Cerebellum (tissue), 4 donors: ENCODE measurements at places on chromosomes 3 and 15.
A peak's percentile ranks its signal among the peaks of the same experiment; 100 is the strongest.

DNA sequence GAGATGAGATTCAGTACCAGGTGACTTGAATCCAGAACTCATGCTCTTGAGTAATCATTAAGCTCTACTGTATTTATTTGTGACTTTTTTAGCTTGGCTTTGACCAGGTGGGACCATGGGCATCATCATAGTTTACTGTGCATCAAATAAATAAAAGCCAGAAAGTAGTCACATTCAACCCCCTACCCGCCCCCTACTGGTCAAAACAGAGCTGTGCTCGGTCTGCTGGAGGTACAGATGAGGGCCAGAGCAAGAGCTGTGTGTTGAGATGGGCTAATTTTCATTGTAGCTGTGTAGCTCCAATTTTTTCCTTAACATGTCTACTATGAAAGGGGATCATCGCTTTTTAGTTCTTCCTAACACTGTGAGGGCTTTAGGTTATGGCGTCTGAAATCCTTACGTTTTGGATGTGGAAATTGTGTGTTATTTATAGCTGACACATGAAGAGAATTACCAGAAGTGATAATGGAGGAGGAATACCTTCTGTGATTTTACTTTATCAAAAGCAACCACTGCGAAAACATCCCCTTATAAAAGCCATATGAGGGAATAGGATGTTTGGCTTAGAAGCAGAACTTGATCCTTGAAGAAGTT lies 375.1 kb downstream of the PTPRG start:
- DNase-seq: no peak

DNA sequence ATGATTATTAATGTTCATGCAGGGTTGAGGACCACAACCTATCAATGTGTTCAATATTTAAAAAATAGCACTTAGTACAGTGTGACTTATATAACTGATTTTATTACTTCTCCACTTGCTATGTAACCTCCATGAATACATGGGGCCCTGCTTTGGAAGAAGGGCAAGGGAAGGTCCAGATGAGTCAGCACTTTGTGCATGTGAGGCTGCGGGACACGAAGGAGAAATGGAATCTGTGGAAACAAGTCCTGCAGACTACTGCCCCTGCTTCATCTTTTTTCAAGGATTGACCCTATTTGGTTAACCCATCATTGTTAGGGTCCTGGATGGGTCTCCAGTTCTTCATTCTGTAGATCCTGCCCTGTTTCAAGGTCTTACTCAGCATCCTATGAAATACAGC lies 1.6 kb downstream of the NXPE3 start:
- DNase-seq: peak; percentile 23

DNA sequence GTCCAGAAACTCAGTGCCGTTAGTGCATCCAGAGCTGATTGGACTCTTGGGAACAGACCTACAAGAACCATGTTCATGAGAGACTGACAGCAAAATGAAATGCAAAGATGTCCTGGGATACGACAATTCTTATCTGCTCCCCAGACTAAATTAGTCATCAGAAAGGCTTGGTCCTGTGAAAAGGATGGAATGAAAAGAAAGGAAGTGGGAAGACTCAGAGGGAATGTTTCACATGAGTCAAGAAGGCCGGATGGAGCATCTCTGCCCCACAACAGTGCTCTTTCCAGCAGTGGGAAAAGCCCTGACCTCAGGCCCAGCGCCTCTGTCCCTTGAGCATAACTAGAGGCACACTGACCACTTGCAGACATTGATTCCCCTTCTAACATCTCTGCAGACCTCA lies 39.3 kb upstream of the UACA start:
- no peak for DNase-seq

- DNase-seq: peak; percentile 62
These were observed 29.0 kb downstream of the ABHD6 start for GRCh38 chr3:58266577-58266976.

- DNase-seq: no peak
These were observed 169.3 kb upstream of the LRRN1 start for GRCh38 chr3:3629911-3630310.

GRCh38 chr15:28080386-28080785 lies 18.7 kb downstream of the OCA2 start:
- DNase-seq: no peak

DNA sequence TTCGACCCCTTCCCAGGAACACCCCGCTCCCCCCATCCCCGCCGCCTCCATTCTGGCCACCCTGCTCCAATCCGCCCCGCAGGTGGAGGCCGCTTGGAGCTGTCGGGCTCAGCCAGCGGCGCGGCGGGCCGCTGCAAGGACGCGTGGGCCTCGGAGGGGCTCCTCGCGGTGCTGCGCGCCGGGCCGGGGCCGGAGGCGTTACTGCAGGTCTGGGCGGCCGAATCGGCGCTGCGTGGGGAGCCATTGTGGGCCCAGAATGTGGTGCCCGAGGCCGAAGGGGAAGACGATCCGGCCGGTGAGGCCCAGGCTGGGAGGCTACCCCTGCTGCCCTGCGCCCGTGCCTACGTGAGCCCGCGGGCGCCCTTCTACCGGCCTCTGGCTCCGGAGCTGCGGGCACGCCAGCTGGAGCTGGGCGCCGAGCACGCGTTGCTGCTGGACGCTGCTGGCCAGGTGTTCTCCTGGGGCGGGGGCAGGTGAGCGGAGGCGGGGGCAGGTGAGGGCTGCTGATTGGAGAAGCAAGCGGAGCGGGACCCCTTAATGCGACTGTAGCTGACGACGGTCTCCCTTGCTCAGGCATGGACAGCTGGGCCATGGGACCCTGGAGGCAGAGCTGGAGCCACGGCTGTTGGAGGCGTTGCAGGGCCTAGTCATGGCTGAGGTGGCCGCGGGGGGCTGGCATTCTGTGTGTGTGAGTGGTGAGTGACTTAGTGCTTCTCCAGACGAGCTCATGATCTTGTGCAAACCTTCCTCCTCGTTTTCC lies 2.5 kb downstream of the RCCD1 start:
- peak; percentile 39 for DNase-seq

DNA sequence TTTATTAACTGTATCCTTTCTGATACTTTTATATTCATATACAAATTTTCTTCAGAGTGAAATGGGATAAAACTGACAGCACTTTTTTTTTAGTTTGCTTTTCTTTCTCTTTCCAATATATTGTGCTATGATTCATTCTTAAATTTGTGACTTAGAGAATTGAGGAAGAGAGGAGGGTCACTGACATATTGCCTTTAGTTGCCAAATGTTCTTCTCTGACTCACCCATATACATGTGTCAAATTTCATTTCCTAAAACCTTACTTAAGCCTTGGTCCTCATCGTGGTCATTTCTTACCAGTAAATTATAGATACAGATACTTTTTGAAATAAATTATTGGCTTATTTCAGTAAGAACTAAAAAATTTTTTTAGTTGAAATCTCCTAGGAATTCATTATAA lies 53.9 kb downstream of the CLASP2 start:
- no peak for DNase-seq

GRCh38 chr3:14550651-14551611 lies 10.8 kb upstream of the GRIP2 start:
- peak; percentile 91 for DNase-seq

DNA sequence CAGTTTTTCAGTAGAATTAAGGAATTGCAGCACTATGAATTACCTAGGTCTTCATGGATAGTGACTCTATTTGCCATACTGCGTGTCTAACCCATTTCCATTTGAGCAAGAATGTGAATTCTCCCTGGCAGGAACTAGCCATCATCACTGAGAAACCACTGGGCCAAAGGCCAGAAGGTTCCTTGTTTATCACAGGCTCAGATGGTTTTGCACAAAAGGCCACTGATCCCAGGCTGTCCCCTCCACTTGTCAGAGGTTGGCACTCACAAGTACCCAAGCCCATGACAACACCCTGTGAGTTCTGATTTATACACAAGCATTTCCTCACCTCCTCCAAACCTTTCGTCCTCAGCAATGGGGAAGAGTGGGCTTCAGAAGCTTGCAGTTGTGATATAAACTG lies 131.8 kb downstream of the FOXB1 start:
- DNase-seq: peak; percentile 2

- peak; percentile 26 for DNase-seq
These were observed 392.0 kb upstream of the RORA start for GRCh38 chr15:61621146-61621545.

DNA sequence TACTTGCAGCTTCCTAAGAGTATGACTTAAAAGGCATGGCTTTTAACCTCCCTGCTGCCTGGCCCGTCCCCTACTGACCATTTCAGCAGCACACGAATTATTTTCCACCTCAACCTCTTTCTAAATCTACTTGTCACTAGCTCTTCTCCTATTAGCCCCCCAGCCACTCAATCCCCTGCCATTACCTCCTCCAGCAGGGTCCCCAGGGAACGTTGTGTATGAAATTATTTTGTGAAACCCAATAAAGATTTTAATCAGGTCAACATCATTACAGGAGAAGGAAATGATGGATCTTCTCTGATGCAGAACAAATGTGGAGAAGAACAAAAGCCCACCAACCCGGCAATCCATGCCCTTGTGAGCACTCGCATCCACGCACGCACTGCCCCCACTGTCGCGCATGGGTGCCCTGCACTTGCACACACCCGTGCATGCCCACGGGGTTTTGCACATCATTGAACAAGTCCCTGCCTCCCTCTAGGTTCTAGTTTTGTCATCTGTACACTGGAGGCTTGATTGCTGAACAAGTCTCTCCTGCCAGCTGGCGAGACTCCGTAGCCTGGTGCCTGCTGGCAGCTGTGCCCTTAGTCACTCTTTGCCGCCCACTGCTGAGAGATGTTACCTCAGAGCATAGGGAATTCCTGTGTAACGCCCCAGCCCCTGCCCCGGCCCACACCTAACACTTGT lies 51.6 kb downstream of the LINGO1 start:
- DNase-seq: no peak

- no peak for DNase-seq
These were observed 77.6 kb upstream of the ACP3 start for GRCh38 chr3:132239587-132239986.

DNA sequence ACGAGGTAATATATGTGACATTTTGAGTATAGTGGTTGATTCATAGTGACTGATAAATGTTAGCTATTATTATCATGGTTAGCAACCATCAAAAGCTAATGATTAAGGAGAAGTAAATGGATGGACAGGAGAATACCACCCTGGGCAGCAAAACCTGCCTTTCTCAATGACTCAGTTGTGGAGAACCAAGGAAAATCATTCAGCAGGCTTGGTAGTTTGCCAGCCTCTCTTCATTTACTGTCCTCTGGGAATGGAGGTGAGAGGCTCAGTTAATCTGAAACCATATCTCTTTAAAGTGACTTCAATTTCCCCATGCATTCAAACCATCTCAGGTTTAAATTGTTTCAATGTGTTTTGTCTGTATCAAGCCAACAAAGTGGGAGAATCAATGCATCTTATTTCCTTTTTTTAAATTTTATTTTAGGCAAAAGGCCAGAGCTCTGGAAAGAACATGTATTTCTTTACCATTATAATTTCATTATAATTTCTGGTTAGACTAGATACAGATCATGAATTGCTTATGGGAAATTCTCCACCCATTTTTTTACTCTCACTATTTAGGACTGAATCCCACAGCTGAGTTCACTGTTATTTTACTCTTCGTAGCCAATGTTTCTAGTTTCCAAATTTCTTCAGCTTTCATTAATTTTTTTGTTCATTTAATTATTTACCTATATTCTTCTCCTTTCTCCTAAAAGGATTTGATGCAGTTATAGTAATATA lies 2.7 kb downstream of the TM4SF18 start:
- DNase-seq: no peak

DNA sequence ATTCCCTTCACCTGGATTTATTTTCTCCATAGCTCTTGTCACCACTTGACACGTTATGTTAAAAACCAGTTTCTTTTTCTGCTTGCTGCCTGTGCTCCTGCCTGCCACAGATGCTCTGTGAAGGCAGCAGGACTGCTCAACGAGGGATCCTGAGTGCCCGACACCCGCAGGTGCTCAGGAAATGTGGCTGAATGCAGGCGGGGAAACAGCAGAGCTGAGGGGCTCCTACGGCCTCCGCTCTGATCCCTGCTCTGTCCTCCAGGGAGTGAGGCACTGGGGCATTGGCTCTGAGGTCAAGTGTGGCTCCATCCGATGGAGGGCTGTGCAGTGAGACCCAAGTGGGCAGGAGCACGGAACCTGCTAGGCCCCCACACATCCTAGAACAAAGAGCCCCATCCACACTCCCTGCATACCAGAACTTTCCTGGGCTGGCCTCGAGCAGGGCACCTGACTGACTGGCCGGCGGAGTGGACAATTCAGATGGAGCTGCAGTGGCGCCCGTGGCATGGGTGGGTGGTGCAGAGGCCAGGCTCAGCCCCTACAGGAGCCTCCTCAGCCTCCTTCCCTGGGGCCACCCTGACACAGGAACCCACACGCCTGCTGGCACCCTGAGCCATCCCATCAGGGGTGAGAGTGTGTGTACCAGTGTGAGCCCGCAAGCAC lies 27.9 kb downstream of the IQSEC1 start:
- DNase-seq: no peak

GRCh38 chr15:52677593-52678467 lies 1.4 kb downstream of the ATOSA start:
- DNase-seq: peak; percentile 47

DNA sequence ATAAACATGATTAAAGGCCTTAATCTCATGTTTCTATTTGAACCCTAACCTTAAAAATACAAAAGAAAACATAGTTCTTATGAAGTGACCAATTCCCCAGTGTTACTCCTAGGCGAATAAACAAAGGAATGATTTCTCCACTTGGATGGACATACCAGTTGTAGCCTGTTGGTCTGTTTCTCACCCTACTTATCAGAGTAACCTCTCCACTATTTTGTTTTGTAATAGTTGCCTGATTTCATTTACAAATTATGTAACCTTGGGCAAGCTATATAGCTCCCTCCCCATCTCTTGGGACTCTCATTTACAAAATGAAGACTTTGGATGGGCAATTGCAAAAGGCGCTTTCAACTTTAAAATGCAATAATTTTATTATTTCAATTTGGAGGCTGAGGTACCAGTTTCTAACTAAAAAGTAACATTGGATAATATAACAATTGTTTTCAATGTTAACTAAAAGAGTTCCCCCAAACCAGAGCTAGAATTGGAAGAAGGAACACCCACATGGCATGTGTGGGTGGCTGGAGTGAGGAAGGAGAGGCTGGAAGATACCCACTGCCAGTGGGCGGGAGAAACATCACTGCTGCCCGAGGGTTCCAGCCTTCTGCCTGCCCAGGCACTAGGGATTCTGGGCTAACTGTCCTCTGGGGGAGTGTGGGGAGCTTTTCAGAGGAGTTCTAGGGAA lies 74.2 kb downstream of the RFTN1 start:
- no peak for DNase-seq
